NCI-H1048 (cell line): ENCODE measurements at places on chromosomes 5 and 9.

GRCh38 chr5:55511010-55511409 is 23.8 kb downstream of the PLPP1 start:
- no peak for DNase-seq

GRCh38 chr5:53983568-53984460 is 326.6 kb downstream of the ARL15 start:
- no peak for DNase-seq

DNA sequence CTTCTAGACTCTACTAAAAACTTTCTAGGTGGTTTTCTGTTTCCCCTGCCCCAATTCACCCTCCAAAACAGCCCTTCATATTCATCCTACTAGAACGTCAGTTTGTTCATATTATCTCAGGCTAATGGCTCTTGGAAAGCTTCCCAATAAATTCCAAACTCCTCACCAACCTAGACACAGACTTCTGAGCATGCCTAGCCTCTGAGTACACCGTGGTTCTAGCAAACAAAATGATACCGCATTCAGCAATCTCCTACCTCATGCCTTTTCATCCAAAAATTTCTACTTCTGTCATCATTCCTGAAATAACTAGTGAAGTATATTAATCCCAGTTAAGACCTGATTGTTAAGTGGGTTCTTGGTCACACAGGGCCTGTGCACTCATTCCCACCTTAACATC is 46.5 kb upstream of the NR5A1 start:
- no peak for DNase-seq

DNA sequence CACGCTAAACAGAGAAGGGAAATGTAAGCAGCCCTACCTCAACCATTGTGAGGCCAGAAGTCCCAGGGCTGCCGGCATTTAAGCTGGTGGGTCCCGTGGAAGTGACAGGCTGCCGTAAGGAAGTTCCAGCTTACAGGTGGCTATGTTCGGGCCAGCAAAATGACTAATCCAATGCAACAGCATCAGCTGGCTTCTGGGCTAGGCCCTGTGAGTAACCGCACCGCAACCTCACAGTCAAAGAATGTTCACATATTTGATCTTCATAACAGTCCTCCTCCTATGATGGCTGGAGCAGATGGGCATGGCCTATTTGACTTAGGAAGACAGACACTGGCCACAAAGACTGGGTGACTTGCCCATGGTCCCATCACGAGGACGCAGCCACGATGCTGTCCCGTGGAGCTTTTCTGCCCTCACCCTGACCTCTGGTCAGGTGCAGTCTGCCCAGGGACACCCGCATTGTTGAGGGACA is 88.2 kb downstream of the LIFR start:
- no peak for DNase-seq

- DNase-seq = no peak
Observed at GRCh38 chr9:84283946-84284345, 56.6 kb downstream of the SLC28A3 start.

DNA sequence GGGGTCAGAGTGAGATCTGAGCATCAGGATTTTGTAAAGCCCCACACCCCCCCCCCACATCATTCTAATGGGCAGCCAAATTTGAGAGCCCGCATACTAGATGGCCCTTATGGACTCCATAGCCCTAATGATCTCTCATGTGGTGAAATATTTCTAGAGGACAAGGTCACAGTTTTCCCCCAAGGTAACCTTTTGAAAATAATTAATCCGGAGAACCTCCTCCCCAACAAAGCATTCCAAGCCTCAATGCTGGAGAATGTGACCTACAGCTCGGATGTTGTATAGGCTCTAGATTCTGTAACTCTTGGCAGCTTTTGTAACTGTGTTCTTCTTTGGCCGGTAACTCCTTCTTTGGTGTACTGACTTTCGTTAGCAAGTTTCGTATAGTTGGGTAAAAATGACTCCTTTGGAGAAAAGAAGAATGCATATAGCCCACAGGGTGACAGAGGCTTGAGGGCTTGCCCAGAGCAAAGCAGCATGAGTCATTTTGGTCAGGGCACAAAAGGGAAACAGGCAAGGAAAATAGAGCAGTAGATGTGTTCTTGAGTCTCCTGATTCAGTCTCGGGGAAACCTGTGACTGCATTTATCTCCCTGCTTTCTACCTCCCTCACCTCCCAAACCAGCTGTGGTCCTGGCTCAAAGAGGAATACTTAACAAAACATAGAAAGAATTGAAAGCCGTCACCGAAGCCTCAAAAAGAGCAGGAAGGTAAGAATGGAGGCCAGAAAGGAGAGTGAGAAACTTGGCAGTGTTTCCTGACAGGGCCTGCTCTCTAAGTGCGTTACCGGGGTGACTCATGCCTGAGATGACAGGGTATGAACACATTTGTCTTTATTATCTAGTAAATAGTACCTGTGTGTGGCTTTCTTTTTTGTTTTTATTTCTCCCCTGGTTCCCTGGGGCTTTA is 6.6 kb upstream of the XPA start:
- DNase-seq = no peak

GRCh38 chr5:132456987-132457361 is 33.6 kb downstream of the IRF1 start:
- no peak for DNase-seq

DNA sequence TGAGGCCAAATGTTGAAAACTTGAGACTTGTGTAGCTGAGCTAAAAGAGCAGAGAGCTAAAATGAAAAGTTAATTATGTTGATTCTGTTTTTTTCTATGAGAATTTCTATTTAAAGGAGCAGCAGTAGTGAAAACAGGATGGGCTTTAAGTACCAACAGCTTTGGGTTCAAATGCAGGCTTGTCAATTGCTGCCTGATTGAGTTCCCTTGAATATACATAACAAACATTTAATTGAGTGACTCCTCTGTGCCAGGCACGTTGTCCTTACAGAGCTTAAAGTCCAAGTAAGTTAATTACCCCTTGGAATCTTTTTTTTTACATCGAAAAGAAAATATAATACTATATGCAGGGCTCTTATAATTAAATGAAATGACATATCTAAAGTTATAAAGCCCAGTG is 38.5 kb downstream of the PPP2R2B start:
- no peak for DNase-seq

DNA sequence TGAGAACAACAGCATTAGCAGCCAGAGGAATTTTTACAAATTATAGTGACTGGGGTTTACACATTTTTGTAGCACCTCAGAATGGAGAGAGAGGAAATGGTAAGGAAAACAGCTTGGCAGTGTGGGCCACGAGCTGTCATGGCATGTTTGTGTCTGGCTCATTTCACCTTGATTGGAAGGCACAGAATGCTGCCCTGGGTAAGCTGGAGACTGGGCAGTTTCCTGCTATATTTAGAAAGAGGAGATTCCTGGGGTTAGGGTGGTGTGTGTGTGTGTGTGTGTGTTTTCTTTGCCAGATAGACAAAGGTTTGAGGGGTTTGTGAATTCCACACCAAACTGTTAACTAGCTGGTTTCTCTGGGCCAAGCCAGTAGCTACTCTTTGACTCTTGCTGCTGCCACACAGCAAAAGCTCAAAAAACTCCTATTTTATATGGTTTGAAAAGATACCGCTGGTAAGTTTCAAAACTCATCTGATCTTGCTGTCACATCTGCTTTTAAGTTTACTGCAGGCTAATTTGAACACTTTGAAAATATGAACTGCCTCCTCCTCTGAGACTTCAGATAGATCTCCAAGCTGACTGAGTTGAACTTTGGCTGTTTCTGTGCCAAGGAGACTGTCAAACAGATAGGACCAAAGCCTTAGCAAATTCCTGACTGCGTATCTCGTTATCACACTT is 9.1 kb downstream of the ARHGAP26 start:
- DNase-seq = no peak

- DNase-seq = no peak
Observed at GRCh38 chr5:158812408-158812807, 287.3 kb downstream of the EBF1 start.

GRCh38 chr9:69905286-69905685 is 84.7 kb downstream of the CFAP95 start:
- DNase-seq = no peak

GRCh38 chr5:134818776-134819175 is 27.0 kb upstream of the C5orf24 start:
- no peak for DNase-seq

DNA sequence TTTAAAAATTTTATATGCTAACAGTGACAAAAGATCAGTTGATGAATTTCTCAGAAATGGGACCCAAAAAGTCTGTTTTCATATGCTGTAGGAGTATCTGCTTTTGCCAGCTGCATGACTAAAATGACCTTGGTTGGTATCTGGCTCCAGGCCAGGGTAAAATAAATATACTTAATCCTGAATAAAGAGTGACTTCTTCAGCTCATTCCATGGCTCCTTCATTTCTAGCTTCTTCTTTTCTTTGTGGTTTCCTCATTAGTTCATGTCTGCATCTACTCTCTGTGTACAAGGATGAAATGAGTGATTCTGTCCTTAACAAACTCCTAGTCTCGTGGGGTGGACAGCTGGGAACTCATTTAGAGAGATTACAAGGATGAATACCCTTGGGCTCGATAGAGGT is 36.0 kb downstream of the RCL1 start:
- no peak for DNase-seq

- no peak for DNase-seq
Observed at GRCh38 chr5:80809451-80809850, 150.7 kb upstream of the RASGRF2 start.

GRCh38 chr9:96084331-96084734 is 208.8 kb downstream of the ERCC6L2 start:
- DNase-seq = no peak

- no peak for DNase-seq
Observed at GRCh38 chr5:158816011-158816696, 283.6 kb downstream of the EBF1 start.

- DNase-seq = no peak
Observed at GRCh38 chr5:39801306-39801705, 376.5 kb upstream of the DAB2 start.

DNA sequence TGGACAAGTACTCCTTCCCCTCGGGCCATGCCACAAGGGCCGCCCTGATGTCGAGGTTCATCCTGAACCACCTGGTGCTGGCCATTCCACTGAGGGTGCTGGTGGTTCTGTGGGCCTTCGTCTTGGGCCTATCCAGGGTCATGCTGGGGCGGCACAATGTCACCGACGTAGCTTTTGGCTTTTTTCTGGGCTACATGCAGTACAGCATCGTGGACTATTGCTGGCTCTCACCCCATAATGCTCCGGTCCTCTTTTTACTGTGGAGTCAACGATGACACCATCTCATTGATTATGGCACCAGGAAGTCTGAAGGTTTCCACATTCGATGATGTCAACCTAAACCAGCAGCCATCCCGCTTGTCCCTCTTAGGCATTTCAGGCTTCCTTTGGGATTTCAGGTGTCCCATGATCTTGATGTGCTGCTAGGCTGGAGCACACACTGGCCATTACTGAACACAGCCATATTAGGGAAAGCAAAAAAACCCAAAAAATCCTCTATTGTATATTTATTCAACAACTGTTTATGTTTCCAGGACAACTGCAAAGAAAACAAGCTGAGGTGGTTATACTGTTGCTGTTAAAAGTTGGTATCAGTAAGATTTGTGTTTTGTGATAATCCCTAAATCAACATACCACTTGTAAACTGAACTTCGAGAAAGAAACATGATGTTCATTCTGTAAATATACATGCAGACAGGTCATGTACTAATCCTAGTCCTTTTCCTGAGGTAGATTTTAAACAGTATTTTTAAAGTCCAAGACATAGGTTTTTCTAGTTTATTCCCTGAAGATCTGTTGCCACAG is 1.1 kb downstream of the PLPP6 start:
- DNase-seq = no peak

GRCh38 chr5:149035372-149035790 is 27.5 kb downstream of the SH3TC2 start:
- peak; percentile 18 for DNase-seq

GRCh38 chr9:90444609-90445204 is 197.9 kb downstream of the DIRAS2 start:
- DNase-seq = no peak

DNA sequence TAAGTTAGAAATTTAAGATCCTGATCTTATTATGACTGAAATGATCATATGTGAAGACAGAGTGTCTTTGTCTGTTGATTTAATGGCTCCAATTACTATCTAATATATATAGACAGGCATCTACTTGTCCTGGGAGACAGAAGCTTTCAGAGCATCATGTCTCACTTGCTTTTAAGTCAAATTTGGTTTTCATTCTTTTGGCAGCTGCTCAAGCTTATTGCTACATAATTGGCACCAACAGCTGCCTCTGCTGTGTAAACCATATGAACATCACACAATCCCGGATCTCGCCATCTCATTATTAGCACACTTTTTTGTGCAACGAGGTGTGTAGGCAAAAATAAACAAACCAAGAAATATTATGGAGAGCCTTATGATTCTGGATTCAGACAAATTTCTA is 1717.9 kb downstream of the EFNA5 start:
- no peak for DNase-seq

DNA sequence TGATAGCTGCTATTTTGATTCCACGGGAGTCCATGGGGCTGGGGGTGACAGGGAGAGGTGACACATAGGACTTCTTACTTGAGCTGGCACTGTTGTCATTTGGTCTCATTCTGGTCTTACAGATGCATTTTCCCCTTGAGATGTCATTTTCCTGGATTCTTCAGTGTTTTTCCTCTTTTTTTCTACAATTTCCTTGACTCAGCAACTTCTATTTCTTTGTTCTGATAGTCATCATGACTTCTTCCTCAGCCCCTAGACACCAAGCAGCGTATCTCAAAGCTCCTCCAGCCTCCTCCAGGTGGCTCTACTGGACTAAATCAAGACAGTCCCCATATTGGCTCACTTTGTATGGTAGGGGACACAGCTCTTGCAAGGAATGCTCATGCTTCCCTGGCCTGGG is 16.5 kb downstream of the LVRN start:
- DNase-seq = no peak

DNA sequence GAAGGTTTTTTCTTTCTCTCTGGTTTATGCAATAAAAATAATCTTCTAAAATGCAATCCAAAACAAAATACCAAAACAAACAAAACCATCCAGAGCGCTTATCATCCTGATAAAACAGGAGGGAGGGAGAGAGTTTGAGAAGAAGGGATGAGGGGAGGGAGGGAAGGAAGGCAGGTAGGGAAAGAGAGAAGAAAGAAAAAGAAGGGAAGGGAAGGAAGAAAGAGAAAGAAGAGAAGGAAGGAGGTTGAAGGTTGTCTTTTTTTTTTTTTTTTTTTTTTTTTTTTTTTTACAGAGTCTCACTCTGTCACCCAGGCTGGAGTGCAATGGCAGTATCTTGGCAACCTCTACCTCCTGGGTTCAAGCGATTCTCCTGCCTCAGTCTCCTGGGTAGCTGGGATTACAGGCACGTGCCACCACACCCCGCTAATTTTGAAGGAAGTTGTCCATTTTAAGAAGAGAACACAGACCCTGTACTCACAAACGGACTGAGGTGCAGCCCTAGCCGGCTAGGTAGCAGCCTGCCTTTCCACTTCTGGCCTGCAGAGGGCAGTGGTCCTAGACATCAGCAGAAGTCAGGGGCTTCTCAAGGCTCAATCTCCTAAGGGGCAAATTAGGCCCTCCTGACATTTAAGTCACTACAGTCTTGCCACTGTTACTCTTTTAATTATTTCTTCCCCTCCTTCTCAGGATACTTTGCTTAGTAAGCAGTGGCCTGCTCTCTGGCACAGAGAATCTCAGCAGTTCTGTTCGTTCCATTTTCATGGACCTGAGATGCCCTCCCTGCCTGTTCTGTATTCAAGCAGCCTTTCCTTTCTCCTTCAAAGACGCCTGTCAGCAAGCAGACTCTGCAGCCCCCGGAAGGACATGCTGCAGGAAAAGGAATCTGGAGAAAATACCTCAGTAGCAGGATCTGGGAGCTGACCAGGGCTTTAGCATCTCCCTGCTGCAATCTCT is 76.4 kb downstream of the EPB41L4B start:
- DNase-seq = peak; percentile 36

GRCh38 chr9:78189461-78189860 is 46.4 kb upstream of the CEP78 start:
- no peak for DNase-seq
